ENCODE measurements at places on chromosomes 2 and 18.

DNA sequence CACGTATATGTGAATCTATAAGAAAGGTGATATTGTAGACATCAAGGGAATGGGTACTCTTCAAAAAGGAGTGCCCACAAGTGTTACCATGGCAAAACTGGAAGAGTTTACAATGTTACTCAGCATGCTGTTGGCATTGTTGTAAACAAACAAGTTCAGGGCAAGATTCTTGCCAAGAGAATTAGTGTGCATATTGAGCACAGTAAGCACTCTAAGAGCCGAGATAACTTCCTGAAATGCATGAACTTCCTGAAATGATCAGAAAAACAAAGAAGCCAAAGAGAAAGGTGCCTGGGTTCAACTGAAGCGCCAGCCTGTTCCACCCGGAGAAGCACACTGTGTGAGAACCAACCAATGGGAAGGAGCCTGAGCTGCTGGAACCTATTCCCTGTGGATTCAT is 101.0 kb downstream of the HS6ST1 start:
- DNase-seq, result no peak

- no peak for DNase-seq
Measured at GRCh38 chr2:146659976-146660375, 1184.9 kb upstream of the ACVR2A start.

DNA sequence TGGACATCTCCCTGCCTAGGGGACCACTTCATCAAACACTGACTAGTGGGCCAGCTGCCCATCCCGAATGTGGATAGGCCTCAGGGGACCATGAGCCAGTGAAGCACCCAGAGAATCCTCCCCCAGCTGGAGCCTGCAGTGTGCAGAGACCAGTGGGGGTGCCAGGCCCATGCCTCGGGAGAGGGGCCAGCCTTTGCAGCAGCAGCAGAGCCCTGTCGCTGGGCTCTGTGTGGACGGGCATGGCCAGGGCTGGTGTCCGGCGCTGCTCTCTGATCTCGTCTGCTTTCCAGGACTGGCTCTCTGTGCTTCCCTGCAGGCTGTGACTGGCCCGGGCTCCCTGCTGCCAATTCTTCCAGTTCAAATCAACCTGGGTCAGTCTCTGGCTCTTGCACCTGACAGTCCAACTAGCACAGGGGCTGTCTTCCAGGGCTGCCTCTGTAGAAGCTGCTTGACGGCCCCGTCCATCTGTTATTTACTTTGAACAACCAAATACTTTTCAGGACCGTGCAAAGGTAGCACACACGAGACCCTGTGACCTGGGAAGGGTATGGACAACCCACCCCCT is 11.4 kb downstream of the KCNIP3 start:
- no peak for DNase-seq

GRCh38 chr2:41353060-41353459 is 694.8 kb upstream of the PKDCC start:
- DNase-seq, result no peak

DNA sequence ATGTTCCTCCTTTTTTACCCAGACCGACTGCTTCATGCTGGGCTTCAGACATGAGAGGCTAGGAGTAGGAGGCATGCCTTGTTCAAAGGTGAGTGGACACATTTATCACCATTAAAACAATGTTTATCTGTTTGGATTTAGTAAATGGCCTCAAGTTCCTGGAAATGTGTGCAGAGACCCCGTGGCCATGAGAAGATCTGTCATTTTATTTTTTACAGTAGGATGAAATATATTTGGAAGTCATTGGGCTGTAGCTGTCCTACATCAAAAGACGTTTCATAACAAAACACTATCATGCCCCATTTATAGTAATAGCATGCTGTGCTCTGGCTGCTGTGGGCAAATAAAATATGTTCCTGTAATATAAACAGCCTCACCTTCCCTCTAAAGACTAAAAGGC is 403.9 kb upstream of the TNP1 start:
- no peak for DNase-seq

DNA sequence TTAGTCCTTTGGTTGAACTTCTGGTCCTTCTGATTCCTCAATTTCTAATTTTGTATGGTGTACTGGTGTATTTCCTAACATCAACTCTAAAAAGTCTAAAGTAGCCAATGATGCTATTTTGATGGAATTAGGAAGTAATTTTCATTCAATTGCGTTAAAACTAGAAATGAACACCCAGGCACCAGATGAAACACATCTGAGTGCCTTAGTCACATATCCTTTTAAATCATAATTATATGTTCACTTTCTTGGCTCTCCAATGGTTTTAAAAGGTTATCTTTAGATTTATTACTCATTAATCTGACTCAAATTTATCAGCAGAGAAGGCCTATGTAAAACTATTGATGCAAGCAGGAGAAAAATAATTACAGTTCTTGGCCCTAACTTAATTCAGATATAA is 119.7 kb downstream of the GAREM1 start:
- no peak for DNase-seq

DNA sequence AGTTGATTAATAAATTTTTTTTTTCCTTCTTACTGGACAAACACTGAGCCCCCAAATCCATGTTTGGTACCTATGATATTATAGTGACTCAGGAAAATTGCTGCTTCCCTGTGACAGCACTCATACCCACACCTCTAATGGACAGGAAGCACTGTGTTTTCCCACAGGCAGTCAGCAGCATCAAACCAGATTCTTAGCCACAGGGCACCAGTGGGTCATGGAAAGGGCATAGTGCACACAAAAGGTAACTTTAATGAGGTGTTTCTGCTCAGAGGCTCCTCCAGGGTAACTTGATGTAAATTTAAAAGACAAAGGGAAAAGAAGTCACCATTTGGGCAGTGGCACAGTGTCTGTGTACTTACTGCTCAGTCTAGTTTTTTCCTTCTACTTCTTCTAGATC is 34.1 kb downstream of the SERPINB11 start:
- no peak for DNase-seq

DNA sequence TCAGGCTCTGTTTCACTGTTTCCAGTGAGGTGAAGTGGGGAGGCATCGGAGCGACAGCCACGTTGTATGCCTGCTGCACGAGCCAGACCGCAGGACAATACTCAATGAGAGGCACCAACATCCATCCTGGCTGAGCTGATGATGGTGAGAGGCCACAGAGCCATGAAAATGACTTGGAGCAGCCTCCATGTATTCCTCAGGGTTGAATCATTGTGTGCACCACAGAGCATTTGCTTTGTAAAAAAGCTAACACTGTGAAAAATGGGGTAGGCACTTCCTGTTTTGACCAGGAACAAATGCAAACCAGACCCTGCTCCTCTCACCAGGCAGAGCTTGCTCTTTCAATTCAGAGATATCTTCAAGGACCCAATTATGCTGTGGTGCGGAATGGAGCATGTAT is 87.2 kb downstream of the LPIN1 start:
- no peak for DNase-seq

GRCh38 chr2:41234093-41234492 is 782.2 kb upstream of the SLC8A1 start:
- DNase-seq, result no peak

DNA sequence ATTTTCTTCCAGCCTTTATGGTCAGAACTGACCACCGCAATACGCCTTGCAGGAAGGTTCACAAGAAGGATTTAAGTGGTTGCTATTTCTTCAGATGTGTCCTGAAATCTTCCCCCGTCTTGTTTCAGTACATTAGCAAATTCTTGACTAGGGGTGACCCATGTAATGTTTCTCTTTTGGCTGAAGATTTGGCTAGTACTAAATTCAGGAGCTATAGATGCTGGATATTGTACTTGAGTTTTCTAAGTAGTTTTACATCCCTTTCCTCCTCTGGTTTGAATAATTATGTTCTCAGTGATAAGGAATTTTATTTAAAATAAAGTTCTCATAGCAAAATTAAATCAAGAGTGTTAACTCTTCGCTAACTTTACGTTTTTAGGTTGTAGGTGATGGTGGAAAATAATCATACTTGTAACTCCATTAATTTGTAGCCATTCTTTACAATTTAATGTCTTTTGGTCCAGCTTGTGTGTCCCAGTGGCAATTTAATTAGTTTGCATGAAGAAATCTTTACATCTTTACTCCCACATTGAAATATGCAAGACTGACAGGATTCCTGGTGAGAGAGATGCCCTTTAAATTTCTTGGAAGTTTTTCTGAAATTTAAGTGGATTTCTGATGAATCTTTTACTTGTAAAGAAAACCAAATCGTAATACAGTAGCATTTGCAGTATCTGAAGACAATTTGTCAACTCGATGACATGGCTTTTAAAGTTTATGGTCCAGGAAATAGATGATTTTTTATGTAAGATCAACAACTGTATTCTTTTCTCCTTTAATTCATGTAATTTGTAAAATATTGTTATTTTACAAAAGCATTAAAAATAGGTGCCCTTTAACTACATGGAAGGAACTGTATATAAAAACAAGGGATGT is 2.8 kb downstream of the PHLPP1 start:
- DNase-seq, result no peak

- no peak for DNase-seq
Measured at GRCh38 chr2:58638256-58638805, 397.2 kb upstream of the FANCL start.

GRCh38 chr18:23038712-23039111 is 96.6 kb upstream of the CABLES1 start:
- DNase-seq, result no peak

DNA sequence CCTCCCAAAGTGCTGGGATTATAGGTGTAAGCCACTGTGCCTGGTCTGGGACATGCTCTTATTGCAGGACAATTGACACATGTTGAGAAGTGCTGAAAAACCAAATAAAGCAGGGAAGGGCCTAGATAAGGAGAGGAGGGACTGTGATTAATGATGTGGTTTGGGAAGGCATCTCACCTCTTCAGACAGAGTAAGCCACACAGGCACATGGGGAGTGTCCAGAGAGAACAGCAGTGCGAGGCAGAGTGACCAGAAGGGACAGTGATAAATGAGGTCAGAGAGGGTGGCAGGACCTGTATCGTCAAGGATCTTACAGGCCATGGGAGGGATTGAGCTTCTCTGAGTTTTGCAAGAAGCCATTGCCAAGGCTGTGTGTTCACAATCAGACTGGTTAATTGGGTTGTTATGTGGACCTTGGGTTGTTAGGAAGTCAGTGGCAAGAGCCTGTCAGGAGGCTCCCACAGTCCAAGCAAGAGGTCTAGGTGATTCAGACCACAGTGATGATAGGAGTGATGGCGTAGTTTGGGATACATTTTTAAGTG is 58.5 kb downstream of the EIF5B start:
- no peak for DNase-seq

DNA sequence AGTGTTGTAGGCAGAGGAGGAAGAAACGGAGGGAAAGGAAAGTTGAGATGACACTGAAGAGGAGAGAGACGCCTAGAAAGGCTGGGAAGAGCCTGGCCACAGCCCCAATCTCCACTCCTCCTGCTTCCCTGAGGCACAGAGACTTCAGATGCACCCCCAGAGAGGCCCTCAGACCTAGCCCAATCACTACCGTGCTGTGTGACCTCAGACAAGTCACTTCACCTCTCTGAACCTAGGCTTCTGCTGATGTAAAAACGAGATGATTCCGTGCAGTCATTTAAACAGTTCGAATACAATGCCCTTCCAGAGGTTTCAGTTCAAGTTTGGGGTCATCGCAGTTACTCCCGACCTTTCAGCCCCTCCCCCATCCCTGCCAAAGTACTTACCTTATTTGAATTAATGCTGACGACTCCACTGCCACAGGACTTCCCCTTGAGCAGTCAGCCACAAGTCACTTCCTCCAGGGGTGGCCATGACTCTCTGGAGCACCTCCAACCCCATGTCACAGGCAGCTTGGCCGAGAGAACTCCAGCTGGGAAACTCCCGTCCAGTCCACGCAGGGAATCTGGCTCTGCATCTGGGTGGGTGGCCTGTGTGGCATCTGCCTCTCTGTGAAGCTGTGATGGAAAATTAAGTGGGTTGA is 105.2 kb upstream of the ID2 start:
- no peak for DNase-seq

DNA sequence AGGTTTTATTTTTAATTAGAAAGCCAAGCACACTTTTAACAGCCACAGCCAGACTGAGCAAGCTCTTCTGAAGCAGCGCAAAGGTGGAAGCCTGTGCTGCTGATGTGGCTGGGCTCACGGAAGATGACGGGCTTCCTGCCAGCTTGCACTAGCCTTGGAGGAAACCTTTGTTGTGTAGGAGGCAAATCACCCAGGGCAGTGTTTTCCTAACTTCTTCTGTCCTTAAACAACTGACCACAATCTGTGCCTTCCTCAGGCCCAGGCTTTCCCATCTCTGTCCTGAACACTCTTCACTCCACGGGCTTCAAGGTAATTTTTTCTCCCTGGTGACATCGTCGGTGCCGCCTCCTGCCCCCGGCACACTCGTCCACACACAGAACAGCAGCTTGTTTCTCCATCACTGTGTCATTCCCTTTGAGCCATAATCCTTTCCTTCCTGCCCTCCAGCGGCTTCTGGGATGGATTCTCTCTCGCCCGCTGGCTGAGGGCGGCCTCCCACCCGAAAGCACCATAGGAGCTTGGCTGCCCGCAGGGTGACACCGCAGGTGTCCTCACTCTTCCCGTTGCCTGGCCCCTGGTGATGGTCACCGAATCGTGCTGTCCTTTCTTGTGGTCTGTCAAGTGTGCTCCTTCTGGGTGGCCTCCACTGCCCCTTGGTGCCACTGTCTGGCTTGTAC is 31.1 kb upstream of the INHBB start:
- no peak for DNase-seq

GRCh38 chr2:97769711-97770110 is 56.3 kb downstream of the ZAP70 start:
- no peak for DNase-seq

DNA sequence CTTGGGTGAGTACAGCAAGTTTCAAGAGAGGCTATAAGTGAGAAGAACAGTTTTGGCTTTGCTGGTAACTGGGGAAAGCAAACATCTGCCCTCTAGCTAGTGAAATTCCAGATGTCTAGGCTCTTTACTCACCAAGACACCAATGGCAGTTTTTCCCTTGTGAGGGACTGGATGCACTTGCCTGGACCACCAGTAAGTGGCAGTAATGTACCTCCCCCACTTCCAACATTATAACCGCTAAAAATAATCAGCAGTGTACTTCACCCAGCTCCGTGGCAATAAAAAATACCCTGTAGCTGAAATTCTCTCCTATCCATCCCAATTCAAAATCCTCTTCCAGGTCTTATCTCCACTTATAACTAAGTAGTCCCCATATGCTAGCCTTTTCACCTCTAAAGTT is 383.9 kb downstream of the ARHGAP15 start:
- no peak for DNase-seq

DNA sequence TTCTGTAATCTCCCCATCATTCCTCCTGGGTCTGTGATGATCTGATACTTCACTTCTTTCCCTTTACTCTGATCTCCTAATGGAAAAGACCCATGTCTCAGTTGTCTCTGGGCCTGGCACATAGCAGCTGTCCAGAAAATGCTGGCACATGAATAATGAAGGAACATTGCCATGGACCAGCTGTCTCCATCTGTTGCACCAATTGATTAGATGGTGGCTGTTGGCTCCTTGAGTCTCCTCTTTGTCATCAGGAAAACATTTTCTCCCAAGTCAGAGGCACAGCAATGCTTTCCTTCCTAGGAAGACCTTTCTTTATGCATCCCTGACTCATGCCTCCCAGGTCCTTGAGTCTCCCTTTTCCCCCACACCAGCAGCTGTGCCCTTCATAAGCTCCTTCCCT is 286.2 kb upstream of the CXCR4 start:
- DNase-seq, result no peak
